ENCODE measurements at places on chromosomes 1 and 21. TPM values are rescaled to one million over a fixed set of nuclear protein-coding genes. Genes with fewer than 3 reads are reported as not detected.

DNA sequence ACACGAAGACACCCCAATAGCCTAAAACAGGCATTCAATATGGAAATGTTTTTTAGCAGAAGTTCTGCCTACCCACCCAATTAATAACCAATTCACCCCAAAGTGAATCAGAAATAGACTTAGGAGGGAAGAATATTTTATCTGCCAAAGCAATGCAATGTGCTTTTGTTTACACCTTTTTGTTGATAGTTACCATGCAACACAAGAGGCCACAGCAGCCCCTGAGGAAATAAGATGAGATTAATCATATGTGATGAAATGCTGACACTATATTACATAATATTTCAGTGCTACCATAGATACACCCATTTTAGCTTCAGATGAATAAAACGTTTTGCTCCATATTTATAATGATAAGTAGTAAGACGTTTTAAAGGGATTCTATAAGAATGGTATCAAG is 60.9 kb upstream of the RGS2 start:
- no peak for DNase-seq

DNA sequence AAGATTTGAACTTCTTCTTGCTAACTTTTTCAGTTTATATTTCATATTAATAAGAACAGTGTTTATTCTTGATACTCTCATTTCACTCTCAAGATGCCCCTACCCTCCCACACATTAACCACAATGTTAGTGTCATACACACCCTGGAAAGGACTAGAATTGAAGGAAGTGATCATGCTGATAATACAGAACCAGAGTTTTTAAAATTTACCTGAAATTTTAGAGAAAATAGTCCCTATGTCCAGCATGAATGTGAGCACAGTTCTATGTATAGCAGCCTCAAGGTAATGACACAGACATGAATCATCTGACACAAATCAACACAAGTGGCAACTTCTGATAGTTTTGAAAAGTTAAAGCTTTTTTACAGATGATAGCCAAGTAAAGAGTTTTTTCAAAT is 26.0 kb downstream of the RGS1 start:
- DNase-seq: no peak

- no peak for DNase-seq
These were observed 2.2 kb downstream of the FAM89A start for GRCh38 chr1:231037585-231038517.

DNA sequence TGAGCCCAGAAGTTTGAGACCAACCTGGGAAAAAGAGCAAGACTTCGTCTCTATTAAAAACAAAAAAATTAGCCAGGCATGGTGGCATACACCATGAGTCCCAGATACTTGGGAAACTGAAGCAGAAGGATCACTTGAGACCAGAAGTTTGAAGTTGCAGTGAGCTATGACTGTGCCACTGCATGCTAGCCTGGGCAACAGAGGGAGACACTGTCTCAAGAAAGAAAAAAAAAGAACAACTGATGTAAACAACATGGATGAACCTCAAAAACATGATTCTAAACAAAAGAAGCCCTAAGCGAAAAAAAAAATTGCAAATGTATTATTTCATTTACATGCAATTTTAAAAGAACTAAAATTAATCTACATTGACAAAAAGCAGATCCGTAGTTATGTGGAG is 9.0 kb downstream of the LRRC40 start:
- no peak for DNase-seq

DNA sequence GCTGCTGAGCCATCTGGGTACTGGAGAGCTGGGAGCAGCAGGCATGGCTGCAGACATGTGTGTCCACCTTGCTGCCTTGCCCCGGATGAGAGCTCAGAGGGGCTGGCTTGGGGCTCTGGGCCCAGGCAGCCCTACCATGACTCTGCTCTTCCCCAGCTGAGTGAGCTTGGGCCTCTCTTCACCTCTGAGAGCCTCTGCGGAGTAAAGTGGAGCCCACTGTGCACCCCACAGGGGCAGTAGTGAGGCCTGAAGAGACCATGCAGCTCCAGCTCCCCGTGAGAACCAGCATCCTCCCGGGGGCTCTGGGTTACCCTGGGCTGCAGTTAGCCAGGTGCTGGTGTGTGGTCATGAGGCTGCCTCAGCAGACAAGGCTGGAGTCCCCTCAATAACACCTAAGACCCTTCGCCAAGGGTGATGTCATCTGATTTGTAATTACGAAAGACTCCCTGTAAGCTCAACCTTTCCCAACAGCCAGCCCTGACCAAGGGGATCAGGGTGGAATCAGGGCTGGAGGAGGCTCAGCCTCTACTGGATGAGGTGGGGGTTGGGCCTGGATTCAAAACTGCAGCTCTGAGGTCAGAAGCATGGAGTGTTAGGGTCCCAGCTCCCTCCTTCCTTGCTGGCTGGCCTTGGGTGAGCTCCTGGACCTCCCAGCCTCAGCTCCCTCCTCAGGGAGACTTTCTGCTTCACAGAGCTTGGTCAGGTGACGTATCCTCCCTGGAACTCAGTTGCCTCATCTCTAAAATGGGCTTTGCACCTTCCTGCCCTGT is 308.0 kb downstream of the MATN1 start:
- DNase-seq: no peak

GRCh38 chr21:43031121-43031619 is 44.5 kb downstream of the CBS start:
- no peak for DNase-seq

- no peak for DNase-seq
These were observed 31.1 kb downstream of the NFYC start for GRCh38 chr1:40722622-40723021.

- no peak for DNase-seq
These were observed 24.0 kb upstream of the CPT2 start for GRCh38 chr1:53172426-53173128.

- DNase-seq: no peak
These were observed 113.7 kb downstream of the PTPRU start for GRCh38 chr1:29349871-29350491.

- DNase-seq: no peak
These were observed 135.9 kb downstream of the SLC30A10 start for GRCh38 chr1:219792337-219793021.

- DNase-seq: no peak
These were observed 153.2 kb downstream of the LRIG2 start for GRCh38 chr1:113226148-113226547.

GRCh38 chr1:109370712-109371340 is 26.9 kb downstream of the SORT1 start:
- no peak for DNase-seq

GRCh38 chr1:222697203-222697602 is 15.1 kb downstream of the AIDA start:
- DNase-seq: no peak

DNA sequence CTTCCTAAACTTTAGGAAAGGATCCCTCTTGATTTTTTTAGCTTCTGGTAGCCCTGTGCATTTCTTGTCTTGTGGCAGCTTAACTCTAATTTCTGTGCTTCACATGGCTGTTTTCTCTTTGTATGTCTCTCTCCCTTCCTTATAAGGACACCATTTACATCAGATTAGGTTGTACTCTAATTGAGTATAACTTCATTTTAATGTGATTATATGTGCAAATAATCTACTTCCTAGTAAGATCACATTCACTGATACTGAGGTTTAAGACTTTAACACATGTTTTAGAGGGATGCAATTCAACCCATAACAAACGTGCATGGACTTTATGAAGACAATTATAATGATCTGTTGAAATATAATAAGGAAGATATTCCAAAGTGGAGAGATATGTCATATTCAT is 46.7 kb downstream of the RGS4 start:
- DNase-seq: no peak

- DNase-seq: no peak
These were observed 118.3 kb downstream of the TGFB2 start for GRCh38 chr1:218463194-218464156.

GRCh38 chr21:44090325-44090724 is 16.9 kb upstream of the PWP2 start:
- DNase-seq: no peak

GRCh38 chr21:34999397-34999941 is 49.6 kb downstream of the RUNX1 start:
- no peak for DNase-seq

DNA sequence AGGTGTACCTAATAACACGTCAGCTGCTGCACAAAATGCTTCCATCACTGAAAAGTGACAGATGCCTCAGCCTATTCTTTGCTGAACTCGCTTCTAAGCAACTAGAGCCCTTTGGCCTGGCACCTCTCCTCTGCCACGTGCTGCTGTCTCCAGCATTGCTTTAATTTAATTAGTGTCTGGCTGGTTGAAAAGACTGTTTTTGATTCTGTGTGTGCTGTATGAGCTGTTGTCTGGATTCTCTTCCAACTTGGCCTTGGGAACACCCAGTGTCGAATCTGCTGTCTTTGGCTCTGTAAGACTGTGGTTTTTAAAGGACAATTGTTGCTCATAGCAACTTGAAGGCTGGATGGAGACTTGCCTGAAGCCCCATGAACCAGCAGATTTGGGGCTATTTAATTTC is 109.5 kb downstream of the PSMG1 start:
- DNase-seq: no peak

Gene OR2L5
- total RNA-seq: not detected

Gene AKR7A3
- total RNA-seq: 1.5 TPM

Gene CTSE
- 0.17 TPM for total RNA-seq

Gene TOR1AIP2
- 57.2 TPM for total RNA-seq

Gene RAVER2
- 20.1 TPM for total RNA-seq

Gene FALEC
- 1.0 TPM for total RNA-seq

Gene HPDL
- total RNA-seq: 24.9 TPM

Gene RTCA
- 31.1 TPM for total RNA-seq

Gene CHAF1B
- total RNA-seq: 20.7 TPM

Gene CFAP141
- total RNA-seq: not detected
